Activated T-helper 1 cell treated with anti-CD3 and anti-CD28 coated beads, Interleukin-2, amount 50 U/mL, for 16 hours (primary cell): ENCODE measurements at places on chromosomes 4 and X.

GRCh38 chr4:169143335-169143734, 127.4 kb downstream of the SH3RF1 start:
- DNase-seq: no peak

GRCh38 chrX:111649638-111650037, 31.3 kb upstream of the ALG13 start:
- DNase-seq: no peak

DNA sequence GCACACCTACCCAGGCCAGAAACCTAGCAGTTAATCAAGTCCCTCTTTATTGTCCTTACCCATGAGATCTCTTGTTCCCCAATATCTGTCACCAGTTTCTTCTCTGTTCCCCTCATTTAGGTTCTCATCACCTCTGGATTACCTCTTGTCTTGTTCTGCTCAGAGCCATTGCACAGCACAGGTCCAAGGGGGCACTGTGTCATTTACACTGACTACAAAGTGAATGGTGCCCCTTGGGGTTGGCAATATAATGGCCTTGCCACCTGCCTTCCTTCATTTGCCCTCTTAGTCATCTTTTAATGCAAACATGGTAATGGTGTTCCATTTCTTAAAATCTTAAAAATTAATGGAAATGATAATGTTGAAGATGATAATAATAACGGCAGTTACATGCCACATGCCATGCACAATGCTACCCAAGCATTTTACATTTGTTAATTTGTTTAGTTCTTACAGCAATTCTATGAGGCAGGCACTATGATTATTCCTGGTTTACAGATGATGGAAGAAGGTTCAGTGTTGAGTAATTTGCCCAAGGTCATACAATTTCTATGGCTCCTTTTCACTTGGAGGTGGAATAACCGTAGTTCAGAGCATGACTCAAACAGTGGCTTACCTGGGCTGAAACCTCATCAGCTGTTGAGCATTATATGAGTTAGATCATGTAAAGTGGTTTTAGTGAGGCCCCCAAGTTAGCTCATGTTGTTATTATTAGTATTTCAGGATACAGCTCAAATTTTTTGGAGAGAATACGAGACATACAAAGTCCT, 117.9 kb downstream of the RASL11B start:
- DNase-seq: no peak

GRCh38 chrX:13754765-13755164, 20.2 kb downstream of the OFD1 start:
- no peak for DNase-seq

DNA sequence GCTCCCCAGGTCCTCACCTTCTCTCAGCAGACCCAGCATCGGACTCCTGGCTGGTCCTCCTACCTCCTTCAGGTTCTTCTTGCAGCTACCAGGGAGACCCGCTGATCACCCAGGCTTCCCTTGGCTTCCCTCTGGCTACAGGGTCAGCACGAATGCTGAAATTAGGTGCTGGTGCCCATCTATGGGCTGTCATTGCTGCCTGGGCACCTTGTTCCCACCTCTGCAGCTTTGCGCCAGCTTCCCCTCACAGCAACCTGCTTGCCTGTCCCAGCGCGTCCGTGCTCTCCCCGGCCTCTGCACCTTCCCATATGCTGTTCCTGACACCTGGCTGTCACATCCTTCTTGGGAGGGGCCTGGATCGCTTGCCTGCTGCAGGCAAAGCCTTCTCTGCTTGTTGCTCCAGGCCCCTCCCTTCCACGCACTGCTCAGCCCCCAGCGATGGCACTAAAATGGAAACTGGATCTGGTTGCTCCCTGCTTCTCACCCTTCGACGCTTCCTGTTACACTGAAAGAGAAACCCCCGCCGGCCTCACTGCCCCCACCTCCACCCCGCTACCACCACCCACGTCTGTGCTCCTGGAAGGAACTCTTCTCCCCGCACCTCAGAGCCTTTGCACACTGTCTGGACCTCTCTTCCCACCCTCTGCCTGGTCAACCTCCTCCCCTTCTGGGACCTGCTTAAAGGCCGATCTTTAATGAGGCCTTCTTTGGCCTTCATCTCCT, 22.2 kb downstream of the C4orf50 start:
- DNase-seq: no peak

DNA sequence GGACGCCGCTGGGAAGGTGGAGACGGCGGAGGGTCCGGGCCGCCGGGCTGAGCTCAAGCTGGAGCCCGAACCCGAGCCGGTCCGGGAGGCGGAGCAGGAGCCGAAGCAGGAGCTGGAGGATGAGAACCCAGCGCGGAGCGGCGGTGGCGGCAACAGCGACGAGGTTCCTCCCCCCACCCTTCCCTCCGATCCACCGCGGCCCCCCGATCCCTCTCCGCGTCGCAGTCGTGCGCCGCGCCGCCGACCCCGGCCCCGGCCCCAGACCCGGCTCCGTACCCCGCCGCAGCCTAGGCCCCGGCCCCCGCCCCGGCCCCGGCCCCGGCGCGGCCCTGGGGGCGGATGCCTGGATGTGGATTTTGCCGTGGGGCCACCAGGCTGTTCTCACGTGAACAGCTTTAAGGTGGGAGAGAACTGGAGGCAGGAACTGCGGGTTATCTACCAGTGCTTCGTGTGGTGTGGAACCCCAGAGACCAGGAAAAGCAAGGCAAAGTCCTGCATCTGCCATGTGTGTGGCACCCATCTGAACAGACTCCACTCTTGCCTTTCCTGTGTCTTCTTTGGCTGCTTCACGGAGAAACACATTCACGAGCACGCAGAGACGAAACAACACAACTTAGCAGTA, 483 bp downstream of the USP27X start:
- no peak for DNase-seq

DNA sequence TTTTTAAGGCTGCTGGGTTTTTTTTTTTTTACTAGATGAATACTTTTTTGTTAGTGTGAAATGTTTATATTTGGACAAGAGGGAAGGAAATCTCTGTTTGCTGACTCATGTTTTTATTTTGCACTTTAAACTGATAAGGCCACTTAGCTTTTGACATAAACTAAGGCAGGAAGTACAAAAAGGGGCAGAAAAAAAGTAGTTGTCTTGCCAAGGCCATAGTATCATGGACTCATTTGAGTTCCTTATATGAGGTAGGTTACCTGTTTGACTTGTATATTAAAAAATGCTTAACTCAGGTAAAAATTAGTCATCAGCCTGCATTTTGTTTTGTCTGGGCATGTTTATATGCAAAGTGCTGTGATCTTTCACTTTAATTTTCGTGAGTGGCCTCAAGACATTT, 26.0 kb downstream of the SMAD1 start:
- DNase-seq: no peak

GRCh38 chr4:177461606-177462005, 19.4 kb upstream of the AGA start:
- no peak for DNase-seq

DNA sequence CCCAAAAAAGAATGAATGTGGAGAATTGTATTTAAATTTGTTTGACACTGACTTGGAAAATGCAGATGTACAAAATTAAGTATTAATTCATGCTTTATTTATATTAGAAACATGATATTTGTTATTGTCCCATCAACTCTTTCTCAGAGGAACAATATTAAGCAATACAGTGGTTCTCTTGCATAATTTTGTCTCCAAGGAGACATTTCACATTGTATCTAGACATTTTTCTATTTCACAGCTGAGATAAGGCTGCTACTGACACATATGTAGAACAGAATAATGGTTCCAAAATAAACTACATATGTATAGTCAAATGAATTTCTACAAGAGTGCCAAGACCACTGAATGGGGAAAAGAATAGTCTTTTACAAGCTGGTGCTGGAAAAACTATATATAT, 427.9 kb upstream of the SPANXN1 start:
- DNase-seq: no peak
